ENCODE measurements at places on chromosomes 13 and 19.

DNA sequence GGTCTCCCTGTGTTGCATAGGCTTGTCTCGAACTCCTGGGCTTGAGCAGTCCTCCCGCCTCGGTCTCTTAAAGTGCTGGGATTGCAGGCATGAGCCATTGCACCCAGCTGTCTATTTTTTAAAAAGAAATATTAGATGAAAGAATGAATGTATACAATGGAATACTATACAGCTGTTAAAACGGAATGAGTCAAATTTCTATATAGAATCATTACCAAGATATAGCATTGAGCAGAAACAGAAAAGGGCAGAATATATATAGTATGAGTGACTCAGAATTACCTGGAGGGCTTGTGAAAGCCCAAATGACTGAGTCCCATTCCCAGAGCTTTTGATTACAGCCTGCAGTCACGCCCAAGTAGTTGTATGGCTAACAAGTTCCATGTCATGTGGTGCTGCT is 4.4 kb downstream of the DACT3 start:
- DNase-seq, result no peak

- DNase-seq, result no peak
Measured at GRCh38 chr13:40464337-40465014, 202.0 kb downstream of the FOXO1 start.

- DNase-seq, result no peak
Measured at GRCh38 chr19:8561075-8561764, 16.0 kb downstream of the MYO1F start.

DNA sequence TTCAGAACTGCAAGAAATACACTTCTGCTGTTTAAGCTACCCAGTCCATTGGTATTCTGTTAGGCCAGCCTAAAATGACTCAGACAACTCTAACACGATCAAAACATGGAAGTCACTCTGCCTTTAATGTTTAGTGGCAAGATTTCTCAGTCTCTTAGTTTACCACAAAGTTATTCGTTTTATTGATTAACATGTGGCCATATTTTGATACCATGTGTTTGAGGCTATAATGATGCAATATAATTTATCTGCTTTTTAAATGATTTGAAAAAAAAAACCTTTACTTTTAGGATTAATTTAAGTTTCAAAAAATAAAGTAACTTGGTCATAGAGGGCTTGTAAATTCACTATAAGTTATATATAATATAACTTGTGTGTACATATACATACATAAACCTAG is 223.4 kb downstream of the SPRY2 start:
- no peak for DNase-seq

GRCh38 chr19:45376045-45376724 is 5.8 kb upstream of the ERCC2 start:
- DNase-seq, result no peak

DNA sequence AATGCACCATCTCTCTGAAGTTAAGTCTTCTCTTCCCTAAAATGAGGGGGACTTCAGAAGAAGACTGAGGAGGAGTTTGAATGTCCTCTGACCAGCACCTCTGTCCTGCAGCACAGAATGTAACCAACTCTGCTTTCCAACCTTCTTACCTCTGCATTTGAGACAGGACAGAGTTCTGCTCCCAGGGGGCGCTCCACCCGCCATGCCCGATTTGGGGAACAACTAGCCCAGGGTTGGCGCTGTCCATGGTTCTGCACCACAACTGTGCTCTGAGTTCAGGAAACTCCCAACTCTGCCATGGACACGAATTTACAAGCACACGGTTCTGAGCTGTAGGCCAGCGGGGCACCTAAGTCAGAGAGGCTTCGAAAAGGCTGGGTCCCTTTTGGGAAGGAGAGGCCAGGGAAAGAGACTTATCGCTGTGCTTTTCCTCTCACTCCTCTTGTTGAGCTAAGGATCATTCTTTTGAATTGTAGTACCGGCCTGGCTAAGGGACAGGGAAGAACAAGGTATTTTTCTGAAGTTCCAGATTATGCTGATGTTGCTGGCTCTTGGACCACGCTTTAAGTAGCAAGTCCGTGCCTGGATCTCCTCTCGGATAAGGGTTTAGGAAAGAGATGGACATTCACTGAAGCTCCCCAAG is 22.2 kb downstream of the SIGLEC5 start:
- peak; percentile 81 for DNase-seq

- DNase-seq, result no peak
Measured at GRCh38 chr19:53518716-53519115, 19.2 kb upstream of the ZNF331 start.

DNA sequence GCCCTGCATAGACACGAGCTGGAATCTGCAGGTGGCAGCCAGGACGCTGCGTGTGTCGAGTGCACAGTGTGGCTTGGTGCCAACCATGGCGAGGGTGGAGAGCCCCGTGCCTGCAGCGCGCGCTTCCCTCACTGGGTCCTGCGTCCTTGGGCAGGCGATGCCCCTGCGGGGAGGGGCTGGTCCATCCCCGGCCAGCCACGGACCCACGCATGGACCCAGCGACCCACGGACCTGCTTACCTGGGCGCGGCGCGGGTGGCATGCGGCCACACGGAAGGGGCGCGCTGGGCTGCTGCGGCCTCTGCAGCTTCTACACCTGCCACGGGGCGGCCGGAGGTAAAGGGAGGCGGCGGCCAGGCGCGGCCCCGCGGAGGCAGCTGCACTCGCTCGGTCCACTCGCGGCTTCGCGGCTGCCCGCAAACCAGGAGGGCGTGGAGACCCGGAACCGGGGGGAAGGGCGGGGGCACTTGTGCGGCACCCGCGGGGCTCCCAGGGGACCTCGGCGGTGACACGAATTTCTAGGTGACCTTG is 569 bp upstream of the MCF2L start:
- DNase-seq, result peak; percentile 59

- peak; percentile 40 for DNase-seq
Measured at GRCh38 chr19:572743-573518, 535 bp downstream of the BSG start.

GRCh38 chr19:11361037-11361770 is 6.0 kb downstream of the PLPPR2 start:
- DNase-seq, result no peak

GRCh38 chr19:41019346-41019745 is 28.3 kb downstream of the CYP2B6 start:
- DNase-seq, result no peak

GRCh38 chr13:110756219-110756631 is 42.7 kb downstream of the ING1 start:
- DNase-seq, result no peak

DNA sequence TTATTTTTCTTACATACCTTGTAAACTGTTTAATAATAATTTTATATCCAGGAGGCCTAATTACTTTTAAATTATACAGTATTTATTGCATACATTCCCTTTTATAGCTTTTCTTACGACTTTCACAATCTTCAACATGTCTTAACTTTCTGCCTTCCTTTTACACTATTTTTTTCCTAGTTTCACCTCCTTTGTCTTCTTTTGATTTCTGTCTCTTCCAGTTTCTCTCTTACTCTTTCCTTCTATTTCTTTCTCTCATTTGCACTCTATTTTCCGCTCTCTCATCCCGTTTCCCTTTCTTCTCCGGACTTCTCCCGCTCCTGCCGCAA is 11.5 kb downstream of the ZNF552 start:
- DNase-seq, result no peak

GRCh38 chr13:32024750-32025149 is 6.8 kb upstream of the FRY start:
- no peak for DNase-seq

DNA sequence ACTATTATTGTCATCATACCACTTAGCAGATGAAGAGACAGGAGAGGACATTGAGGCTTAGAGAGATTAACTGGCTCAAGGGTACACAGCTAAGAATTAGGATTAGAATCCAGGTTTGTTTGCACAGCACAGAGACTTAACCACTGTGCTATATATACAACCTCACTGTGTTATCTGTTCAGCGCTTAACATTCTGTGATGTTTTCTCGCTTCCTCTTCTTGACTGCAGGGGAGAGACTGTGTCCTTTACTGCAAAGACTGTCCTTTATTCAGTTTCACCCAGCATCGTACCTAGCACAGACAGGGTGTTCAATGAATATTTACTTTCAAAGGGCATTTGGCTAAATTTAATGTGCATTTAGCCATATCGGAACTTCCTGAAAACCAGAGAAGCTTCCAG is 54.9 kb upstream of the PCDH8 start:
- no peak for DNase-seq
